ENCODE measurements at places on chromosomes 4 and X.

DNA sequence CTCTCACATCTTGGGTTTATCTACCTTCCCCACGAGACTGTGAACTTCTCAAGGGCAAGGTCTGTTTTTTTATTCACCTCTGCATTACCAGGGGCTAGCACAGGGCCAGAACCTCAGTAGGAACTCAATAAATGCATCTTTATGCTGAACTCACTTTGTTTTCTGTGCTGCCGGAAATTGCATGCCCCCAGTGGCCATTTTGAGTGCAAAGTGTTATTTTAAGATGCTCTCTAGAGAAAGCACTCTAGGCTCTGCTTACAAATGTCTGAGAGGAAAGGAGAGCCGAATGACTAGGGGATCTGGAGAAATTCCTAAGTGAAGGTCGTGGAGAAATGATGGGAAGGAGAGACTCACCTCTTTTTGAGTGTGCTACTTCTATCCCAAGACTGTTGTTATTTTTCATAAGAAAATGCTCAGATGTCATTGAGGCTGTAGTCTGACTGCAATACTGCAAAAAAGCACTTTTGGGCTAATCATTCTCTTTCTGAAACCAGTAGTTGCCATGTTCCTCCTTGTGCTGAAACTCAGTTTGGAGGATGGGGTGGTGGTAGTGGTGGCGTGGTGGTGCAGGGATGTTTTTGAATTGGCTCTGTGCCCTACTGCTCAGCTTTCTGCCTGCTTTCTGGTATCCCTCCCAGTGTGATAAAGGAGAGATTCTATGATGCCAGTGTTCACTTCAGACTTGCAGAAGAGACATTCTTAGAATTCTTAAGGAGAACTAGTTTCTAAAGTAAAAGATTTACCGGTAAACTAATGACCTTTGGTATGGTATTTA is 41.3 kb downstream of the DOCK11 start:
- no peak for DNase-seq

GRCh38 chr4:54548098-54548620 is 109.6 kb upstream of the KIT start:
- no peak for DNase-seq

DNA sequence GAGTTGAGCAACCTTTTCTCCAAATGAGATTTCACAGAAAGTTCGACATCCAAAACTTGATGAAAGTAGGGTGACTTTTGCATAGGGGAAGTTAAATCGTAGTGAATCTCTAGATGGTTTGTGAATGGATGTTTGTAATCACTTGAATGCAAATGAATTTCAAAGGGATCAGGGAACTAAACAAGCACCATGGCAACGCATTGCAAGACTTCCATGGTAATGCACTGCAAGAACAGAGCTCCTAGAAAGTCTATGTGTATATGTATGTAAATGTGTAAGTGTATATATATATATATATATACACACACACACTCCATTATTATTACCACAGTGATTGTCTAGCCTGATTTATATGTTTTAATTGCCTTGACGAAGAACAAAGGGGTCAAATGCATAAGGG is 27.3 kb downstream of the INTS6L start:
- no peak for DNase-seq

- DNase-seq: no peak
Measured at GRCh38 chr4:108555701-108556100, 64.7 kb upstream of the RPL34 start.

DNA sequence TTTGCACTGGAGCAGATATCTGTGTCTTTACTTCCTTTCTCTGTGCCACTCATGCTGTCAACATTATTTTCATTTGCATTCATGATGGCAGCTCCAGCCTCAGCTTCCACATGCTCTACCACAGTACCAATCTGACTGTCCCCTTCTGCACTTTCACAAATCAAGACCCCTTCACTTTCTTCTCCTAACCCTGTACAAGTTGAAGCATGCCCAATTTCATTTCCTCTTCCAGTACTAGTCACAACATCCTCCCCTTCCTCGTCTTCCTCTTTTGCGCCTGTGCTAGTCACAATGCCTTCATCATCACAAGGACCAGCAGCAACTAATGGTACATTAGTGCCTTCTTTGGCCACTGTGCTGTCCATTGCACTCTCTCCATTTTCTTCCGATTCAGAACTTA is 26.5 kb downstream of the BOD1L1 start:
- no peak for DNase-seq

DNA sequence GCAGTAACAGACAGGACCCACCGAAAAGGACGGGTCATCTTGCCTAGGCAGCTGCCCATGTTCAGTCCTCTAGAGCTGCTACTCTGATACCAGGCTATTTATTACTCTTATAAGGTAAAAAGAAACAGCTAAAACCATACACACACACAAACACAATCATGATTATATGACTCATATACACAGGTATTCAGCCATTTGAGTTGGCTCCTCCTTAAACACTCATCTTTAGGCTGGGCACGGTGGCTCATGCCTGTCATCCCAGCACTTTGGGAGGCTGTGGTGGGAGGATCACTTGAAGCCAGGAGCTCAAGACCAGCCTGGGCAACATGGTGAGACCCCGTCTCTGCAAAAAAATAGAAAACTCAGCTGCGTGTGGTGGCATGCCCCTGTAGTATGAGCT is 76.6 kb downstream of the F11 start:
- DNase-seq: no peak

GRCh38 chrX:48782216-48782615 is 4.2 kb upstream of the GATA1 start:
- no peak for DNase-seq

DNA sequence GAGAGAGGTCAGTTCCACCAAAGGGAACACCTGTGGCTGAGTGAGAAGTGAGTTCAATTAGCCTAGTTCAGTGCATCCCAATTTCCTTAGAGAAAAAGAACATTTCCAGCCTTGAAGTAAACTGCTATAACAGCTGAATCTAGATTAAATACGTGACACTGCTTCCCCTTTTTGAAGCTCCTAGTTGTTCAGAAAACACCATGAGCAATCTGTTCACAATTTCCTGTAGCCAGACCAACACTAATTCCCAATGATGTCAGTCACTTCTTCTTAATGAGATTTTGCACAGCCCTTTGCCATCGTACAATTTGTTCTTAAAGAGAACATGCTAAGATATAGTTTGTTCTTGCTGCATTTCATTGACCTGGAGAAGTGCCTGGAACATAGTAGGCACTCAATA is 144.6 kb upstream of the EDNRA start:
- DNase-seq: no peak

DNA sequence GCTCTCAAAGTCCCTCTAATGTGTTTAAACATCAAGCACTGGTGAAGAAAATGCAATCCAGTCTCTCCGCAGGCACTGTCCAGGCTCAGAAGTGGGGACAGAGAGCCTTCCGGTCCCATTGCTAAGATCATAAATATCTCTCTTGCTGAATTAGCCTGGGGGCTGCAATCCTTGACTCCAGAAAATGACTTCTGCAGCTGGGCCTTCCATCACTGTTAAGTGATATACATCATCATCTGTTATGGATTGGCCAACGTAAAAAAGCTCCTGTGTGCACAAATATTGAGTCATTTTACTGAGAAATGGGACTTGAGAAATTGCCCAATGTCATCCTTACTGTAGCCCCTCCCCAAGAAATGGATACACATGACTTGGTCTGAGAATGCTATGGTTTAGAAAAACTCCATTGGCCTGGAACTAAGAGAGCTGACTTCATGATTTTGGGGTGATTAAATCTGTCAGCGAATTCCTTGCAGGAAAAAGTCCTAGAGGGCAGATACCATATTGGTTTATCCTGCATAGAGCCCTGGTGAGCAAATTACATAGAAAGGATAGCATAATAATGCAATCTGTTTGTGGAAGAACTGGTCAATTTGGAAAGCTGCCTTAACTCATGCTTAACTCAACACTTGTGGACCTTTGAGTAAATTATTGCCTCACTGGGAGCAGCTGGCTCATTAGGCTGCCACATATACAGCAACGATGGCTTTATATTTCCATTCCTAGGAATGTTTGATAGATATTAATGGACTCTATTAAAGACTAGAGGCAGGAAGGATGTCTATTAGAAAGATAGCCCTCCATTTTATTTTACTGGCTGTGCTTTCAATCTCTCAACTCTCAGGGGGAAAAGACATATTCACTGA is 346.1 kb downstream of the GBA3 start:
- DNase-seq: no peak

DNA sequence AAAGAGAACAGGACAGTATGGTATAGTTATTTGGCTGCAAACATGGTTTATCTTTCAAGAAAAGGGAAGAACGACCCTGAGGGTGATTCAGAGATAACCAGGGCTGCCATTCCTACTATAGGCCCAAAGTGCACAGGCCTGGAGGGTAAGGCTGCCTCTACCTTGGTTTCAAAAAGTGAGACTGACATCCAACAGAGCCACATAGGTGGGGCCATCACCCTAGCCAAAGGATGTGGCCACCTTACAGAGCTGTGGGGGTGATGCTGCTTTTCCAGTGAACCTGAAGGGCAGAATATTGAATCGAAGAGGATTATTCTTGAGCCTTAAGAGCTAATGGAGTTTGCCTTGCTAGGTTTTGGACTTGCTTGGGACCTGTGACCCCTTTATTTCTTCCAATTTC is 15.7 kb downstream of the SH2D1A start:
- no peak for DNase-seq

- peak; percentile 19 for DNase-seq
Measured at GRCh38 chr4:48778431-48779094, 1.5 kb downstream of the FRYL start.

- no peak for DNase-seq
Measured at GRCh38 chrX:53211391-53211978, 13.5 kb downstream of the KDM5C start.

- DNase-seq: peak; percentile 76
Measured at GRCh38 chrX:48891402-48892288, 5.9 kb downstream of the TIMM17B start.

DNA sequence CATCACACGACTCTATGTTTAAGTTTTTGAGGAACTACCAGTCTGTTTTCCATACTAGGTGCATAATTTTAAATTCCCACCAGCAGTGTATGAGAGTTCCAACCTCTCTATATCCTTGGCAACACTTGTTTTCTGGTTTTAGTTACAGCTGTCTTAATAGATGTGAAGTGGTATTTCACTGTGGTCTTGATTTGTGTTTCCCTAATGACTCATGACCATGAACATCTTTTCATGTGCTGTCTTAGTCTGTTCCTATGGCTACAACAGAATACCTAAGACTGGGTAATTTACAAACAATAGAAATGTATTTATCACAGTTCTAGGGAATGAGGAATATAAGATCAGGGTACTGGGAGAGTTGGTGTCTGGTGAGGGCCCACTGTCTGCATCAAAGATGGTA is 51.5 kb upstream of the GPR78 start:
- DNase-seq: no peak

DNA sequence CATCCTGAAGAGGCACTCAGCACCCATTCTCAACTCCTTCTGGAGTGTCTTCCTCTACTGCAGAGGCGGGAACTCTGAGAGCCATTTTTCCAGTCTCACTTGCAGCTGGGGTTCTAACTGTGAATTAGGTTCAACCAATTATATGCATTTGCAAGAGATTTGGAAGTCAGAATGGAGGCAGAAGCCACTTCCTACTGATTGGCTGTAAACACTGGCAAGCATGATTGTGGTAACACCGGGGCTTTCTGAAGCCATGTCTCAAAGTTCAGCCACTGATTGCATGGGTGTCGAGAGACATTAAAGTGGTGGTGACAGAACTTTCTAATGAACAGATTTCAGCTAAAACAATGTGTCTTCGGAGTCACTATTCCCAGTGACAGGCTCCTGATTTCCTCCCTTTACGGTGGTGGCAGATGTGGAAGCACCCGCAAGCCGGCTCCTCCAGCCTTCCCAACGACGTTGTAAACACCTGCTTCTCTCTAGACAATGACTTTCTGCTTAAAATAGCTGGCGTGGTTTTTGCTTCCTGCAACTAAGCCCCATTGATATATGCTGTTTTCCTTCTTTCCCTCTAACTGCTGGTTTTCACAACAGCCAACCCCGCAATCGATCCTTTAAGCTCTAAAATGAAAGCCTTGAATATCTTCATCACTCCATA is 92.0 kb downstream of the IRF2 start:
- DNase-seq: peak; percentile 33

- no peak for DNase-seq
Measured at GRCh38 chrX:24682739-24683432, 10.8 kb upstream of the POLA1 start.

DNA sequence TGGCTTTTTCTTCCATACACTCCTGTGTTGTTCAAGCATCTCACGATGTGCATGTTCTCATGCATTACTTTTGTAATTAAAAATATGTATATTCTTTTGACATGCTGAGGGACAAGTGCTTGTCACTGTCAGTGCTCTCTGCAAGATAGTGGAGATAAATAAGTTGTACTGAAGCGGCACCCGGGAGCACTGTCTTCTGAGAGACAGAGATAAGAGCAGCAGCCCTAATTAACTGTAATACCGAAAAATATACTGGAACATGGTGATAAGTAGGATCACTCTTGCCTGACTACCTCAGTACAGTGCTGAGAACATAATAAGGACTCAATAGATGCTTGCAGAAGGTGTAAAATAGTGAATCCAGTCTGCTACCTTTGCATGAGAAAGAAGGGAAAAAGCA is 9.4 kb upstream of the GPR173 start:
- no peak for DNase-seq

- DNase-seq: no peak
Measured at GRCh38 chrX:115616943-115617563, 56.1 kb downstream of the PLS3 start.

DNA sequence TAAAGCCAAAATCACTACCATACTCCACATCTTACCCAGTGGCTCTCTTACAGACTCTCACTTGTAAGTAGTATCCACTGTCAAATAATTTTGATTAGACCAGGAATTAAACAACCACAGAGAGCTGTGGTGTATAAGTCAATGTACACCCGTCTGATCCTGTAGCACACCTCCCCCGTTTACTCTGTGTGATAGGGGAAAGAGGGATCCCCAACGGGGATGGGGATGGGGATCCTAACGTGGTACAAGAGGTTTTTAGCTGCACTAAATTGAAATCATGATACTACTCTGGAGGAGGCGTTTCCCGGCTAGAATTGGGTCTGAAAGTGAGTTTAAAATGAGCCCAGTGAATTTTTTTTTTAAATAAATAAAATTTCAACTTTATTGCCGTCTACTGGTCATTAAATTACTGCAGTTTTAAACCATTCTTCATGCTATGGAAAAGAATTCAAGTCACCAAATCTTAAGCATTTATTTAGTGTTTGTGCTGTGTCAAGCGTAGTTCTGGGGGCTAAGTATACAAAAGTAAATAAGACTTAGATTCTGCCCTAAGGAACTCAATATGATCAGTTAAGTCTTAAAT is 76.6 kb downstream of the INTS12 start:
- DNase-seq: no peak
